ENCODE measurements at places on chromosomes 13 and 19.

DNA sequence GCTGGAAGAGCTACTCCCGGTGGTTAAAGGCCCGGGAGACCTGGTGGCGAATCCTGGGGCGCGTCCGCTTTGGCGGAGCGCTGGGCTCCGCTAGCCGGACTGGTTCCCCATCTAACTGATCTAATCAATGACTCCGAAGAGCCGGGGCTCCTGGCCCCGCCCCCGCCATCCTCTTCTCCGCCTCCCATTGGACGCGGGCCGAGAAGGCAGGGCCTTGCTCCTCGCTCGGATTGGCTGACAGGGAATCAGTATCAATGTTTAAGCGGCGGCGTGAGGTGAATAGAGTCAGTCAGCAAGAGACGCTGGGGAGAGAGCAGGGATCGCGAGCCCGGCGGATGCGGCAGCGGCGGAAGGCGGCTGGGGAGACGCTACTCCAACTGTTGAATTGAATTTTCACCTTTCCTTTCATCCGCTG is 1.7 kb upstream of the PCDH17 start:
- DNase-seq: peak; percentile 31

- no peak for DNase-seq
Observed at GRCh38 chr13:40579535-40579934, 86.9 kb downstream of the FOXO1 start.

GRCh38 chr19:18879579-18880373 is 16.2 kb downstream of the CERS1 start:
- no peak for DNase-seq

DNA sequence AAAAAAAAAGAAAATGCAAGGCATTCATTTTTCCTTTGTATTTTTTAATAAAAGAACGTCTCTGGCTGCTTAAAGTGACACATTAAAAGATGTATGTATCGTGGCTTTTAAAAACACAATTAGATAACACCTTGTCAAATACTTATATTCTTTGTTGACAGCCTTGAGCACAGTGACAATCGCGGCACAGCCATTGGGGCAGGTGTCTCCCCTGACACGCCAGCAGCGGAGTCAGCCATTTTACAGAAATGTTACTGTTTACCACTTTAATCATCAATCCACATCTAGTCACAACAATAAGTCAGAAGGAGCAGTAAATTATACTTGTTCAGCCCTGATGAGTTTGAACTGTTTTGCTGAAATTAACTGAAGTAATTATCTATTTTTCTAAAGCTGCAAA is 224.1 kb downstream of the ZNF536 start:
- DNase-seq: no peak

GRCh38 chr13:66974174-66974573 is 256.0 kb downstream of the PCDH9 start:
- DNase-seq: no peak

GRCh38 chr19:56152644-56153043 is 11.6 kb downstream of the ZNF444 start:
- no peak for DNase-seq

DNA sequence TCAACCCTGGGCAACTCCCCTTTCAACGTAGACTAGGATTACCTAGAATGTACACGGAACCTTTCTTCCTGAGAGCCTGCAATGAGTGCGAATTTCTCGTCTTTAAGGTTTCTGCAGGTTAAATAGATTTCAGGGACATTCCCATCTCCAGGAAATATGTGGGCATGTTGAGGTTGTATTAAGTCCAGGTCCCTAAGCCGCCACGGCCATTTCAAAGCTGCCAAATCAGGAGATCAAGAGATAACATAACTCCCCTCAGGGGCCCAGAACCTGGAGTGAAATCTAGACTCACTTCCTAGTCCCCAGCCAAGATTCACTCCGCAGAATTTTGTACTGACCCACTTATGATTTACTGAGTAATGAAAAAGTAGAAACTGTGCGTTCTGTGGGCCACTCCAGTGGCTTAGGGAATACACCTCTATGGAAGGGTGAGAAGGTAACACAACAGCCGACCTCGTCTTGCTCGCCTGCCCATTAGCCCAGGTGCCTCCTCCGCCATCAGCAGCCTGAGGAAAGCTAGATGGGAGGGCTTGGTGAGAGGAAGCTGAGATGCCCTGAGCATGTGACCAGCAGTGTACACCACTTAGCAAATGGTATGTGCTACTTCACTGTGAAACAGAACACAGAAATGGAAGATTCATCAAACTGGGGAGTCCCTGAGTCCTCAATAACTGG is 98.5 kb upstream of the SOX1 start:
- no peak for DNase-seq

DNA sequence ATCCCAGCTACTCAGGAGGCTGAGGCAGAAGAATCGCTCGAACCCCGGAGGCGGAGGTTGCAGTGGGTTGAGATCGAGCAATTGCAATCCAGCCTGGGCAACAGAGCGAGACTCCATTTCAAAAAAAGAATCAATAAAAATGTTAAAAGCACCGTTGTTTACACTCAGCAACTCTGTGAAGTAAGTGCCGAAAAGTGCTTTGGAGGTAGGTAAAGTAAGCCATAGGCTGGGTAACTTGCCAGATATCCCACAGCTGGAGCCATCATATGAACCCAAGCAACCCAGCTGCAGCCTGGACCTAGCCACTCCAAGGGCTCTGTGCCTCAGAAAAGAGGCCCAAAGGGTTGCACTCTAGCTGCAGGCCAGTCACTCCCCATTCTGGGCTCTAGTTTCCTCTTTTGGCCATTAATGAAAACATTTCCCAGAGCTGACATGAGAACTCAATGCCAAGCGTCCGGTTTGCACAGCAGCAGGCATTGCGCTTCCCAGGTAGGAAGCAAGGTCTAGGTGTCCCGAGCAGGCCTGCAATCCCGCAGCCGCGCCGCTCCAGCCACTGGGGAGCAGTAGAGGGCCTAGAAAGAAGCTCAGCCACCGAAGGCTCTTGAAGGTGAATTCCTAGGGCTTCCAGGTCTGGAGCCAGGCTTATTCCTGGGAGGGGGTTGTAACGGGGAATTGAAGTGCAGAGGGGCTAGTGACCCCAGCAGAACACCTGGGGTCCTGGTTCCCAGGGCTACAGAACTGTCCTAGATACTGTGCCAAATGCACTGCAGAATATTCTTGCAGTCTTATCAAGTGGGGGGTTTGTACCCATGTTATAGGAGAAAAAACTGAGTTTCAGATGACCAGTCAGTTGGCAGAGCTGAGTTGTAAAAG is 4.1 kb upstream of the CD79A start:
- peak; percentile 48 for DNase-seq

DNA sequence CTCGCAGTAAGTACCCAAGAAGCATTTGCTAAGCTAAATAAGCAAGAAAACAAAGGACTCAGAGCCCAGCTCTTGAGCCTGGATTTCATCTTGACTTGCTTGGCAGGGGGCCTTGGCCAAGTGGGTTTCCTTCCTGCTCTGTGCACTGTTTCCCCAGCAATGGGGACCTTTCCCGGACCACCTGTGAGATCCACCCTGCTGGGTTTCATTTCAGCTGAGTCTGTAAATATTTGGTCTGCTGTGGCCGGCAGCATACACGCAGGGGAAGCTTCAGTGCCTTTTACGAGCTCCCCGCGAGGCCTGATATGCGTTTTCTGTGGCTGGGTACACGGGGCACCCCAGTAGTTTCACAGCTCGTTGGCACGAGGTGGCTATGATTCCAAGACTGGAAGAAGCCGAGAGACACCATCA is 12.4 kb upstream of the TINCR start:
- DNase-seq: no peak
